ENCODE measurements at places on chromosomes 7 and 10.

- no peak for DNase-seq
These were observed 82.3 kb downstream of the LHPP start for GRCh38 chr10:124543971-124544370.

DNA sequence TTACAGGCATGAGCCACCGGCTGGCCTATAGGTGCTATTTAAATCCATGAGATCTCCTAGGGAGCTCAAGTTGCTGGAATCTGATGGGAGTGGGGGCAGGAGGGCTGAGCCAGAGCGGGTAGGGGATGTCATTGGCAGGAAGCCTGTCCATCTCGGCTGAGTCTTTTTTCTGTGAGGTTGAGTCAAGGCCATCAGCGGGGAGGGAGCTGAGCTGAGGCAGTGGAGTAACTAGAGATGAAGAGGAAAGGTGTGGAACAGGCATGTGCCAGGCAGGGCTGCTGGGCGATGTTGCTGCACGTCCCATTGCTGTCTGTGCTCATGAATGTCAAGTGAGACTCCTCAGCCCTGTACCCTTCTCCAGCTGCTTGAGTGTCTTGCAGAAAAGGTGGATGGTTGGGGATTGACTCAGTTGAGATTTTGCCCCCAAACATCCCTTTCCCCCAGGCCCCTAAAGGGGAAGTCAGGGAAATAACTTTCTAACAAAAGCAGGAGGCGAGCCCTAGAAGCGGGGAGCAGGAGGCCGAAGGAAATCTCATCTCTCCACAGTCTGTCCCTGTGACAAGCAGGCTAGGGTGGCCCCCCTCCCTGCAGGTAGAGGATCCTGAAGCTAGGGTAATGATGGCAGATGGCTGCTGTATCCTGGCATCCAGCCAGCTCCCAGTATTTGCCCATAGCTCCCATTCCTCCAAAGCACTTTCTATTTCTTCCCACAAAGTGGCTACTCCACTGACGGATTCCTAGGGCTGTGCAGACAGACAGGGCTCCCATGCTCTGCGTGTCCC is 5.4 kb downstream of the ATP6V1F start:
- DNase-seq: no peak

DNA sequence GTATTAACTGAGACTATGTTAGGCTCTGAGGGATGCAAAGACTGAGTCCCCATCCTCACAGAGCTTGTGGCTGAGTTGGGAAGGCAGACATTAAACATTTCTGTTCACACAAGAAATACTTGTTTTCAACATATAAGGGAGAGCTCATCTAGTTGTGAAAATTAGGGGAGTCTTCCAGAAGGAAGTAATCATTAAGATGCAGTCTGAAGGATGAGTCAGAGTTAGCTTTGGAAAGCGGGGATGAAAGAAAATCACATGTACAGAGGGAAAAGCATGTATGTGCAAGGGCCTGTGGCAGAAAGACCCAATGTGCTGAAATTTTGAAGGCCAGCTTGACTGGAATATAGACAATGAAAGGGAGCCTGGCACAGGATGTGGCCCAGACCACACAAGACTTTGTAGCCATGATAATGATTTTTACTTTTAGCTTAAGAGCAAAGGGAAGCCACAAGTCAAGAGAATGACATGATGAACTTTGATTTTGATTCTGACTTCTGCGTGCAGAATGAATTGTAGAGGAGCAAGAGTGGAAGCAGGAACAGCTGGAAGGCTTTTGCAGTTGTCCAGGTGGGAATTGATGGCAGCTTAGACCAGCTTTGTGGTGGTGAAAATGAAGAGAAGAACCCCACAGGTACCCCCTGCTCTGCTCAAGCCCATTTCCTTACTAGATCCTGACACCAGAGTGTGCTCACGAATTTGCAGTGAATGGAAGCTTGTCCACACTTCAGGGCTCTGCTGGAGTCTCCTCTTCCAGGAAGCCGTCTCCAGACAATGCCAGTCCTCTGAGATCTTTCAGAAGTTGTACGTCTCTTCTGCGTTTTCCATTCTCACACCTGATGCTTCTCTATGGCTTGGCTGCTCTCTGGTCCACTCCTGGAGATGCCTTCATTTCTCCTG is 115.6 kb downstream of the ATXN7L1 start:
- no peak for DNase-seq

DNA sequence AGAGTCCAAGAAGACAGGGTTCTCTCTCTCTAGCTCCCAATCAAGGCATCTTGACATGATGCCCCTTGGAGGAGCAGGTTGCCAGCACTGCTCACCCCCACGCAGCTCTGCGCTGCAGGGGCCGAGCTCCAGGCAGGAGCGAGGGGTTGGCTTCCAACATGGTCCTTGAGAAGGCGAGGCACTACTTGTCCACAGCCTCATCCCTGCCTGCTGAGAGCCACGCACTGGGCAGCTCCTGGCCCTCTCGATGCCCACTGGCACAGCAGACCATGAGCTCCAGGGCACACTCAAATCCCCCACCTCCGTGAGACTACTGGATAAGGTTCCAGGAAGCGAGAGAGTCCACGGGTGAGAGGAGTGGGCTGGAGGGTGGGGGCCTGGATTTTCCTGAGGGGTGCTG is 31.1 kb downstream of the RAMP3 start:
- no peak for DNase-seq

DNA sequence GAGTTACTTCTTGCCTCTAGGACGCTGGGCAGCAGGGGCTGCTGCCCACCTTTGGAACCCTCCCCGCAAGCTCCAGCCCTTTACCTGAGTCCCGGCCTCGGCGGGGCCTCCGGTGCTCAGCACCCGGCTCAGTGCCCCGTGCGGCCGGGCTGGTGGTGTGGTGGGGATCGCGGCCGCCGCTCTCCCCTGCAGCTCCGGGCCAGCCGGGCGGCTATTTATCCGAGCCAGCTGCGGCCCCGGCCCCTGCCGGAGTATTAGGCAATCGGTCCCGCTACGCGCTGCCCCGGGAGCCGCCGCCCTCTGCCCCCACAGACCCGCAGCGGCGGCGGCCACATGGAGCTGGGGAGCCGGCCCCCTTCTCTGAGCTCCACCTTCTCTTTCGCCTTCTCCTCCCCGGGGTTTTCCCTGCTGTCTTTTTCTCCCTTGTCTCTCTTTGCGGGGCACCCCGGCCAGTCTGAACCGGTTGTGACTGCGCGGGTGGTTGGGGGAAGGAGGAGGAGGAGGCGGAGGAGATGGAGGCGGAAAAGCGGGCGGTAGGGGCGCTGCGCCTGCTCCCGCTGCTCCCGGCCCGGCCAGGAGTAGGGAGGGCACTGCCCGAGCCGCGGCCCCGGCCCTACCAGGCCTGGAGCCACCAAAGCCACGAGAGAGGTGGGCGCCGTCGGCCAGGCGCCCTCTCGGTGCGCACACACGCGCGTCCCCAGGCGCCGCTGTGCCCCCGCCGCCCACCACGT is at the start of gene SLC16A9:
Gene SLC16A9 (minus strand): TSS at position 456 of the 731 bp plus-strand sequence. CDS start 25,559 bp downstream, outside the sequence.
- DNase-seq: peak; percentile 4

DNA sequence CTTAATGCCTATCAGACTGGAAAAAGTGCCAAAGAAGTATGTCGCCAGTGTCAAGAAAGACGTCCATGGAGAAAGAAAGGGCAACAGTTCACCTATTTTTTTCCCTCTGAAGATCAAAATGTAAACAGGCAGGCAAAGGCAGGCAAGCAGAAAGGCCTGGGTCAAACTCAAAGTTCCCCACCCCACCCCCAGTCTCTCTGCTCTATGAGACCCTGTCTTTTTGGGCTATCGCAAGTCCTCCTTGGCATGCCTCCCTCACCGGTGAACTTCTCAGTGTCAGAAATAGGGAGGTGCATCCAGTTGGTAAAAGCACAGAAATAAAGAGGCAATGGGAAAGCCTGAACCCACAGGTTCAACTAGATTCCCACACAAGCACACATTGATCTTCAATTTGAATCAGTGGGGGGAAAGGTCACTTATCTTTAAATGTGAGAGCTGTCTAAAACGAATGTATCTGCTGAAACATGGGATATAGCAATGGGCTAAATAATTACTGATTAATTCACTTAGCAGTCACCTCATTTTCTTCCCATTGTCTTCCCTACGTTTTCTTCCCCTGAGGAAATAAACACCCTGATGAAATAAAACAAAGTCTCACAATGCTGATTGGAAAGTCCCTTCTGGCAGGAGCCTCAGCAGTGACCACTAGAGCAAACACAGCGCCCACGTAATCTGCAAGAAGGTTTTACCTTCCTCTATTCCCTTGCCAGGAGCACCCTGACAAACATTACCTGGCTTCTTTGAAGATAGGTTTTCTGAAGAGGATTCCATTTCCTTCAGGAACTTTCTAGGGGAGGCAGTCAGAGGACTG is 31.1 kb downstream of the JAZF1 start:
- DNase-seq: no peak

DNA sequence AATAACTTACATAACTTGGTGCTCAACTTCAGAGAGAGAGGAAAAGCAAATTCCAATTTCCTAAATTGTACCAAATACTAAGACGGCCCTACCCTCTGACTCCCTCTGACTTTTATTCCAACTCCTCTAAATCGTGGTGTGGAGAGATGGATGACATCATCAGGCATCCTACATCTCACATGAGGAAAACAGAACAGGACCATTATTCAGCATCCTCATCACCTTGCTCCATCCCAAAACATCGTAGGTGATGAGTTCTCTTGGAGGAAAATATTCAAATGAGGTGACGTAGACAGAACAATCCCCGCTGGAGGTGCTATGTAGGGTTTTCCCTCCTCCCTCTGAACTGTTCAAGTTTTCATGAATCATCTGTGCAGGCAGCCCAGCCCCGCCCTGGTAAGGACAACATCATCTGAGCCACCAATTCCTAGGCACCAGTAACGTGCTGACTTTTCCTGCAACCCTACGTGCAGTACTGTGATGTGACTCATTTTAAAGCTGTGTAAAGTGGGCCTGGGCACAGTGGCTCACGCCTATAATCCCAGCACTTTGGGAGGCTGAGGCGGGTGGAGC is 167.2 kb downstream of the CALN1 start:
- DNase-seq: no peak
